ENCODE measurements at places on chromosomes 16 and 17.

GRCh38 chr17:49971199-49971847 is 2.3 kb downstream of the DLX4 start:
- DNase-seq = no peak

DNA sequence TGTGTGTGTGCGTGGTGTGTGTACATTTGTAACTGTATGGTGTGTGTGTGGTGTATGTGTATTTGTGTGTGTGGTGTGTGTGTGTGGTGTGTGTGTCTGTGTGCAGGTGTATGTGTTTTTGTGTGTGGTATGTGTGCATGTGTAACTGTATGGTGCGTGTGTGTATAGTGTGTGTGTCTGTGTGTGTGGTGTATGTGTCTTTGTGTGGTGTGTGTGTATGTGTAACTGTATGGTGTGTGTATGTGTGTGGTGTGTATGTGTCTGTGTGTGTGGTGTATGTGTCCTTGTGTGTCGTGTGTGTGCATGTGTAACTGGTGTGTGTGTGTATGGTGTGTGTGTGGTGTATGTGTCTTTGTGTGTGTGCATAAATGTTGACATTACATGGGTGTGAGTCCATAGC is 163.7 kb upstream of the PLCG2 start:
- DNase-seq = no peak

- DNase-seq = no peak
Measured at GRCh38 chr16:677316-678190, 2.1 kb downstream of the RHBDL1 start.

DNA sequence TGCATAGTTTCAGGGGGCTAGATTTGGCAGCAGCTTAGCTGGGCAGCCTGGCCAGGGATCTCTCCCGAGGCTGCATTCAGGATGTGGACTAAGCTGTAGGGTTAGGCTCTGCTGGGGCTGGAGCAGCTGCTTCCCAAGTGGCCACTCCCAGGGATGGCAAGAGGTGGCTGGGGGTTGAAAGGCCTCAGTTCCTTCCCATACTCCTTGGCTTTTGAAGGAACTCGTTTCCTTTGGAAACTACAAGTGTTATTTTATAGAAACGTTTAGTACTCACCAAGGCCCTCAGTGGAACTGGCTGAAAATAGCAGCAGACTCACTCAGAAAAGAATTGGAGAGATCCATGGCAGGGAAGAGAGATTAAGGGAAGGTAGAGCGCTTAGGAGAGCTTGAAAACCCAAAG is 76.4 kb downstream of the WWP2 start:
- no peak for DNase-seq

- DNase-seq = no peak
Measured at GRCh38 chr17:57518587-57519581, 226.2 kb downstream of the CCDC182 start.

Data from activated CD4-positive, alpha-beta T cell treated with anti-CD3 and anti-CD28 coated beads for 1 hour (primary cell).